ENCODE measurements at places on chromosomes 13 and 19. TPM values are rescaled to one million over a fixed set of nuclear protein-coding genes. Genes with fewer than 3 reads are reported as not detected.

Gene CGB2
- not detected for total RNA-seq

Gene KLK12
- not detected for total RNA-seq

Gene ITPKC
- total RNA-seq = 7.7 TPM

Gene CD70
- 47.4 TPM for total RNA-seq

Gene DCLK1
- total RNA-seq = not detected

Gene ICAM5
- total RNA-seq = 3.8 TPM

Gene LRRC25
- not detected for total RNA-seq

Gene KCNRG
- not detected for total RNA-seq

Gene POGLUT2
- total RNA-seq = 13.2 TPM

Gene GPR183
- total RNA-seq = 36.8 TPM

Gene NDUFA13
- 391 TPM for total RNA-seq

GRCh38 chr13:78045916-78046315, 127.3 kb upstream of the EDNRB start:
- no peak for DNase-seq

DNA sequence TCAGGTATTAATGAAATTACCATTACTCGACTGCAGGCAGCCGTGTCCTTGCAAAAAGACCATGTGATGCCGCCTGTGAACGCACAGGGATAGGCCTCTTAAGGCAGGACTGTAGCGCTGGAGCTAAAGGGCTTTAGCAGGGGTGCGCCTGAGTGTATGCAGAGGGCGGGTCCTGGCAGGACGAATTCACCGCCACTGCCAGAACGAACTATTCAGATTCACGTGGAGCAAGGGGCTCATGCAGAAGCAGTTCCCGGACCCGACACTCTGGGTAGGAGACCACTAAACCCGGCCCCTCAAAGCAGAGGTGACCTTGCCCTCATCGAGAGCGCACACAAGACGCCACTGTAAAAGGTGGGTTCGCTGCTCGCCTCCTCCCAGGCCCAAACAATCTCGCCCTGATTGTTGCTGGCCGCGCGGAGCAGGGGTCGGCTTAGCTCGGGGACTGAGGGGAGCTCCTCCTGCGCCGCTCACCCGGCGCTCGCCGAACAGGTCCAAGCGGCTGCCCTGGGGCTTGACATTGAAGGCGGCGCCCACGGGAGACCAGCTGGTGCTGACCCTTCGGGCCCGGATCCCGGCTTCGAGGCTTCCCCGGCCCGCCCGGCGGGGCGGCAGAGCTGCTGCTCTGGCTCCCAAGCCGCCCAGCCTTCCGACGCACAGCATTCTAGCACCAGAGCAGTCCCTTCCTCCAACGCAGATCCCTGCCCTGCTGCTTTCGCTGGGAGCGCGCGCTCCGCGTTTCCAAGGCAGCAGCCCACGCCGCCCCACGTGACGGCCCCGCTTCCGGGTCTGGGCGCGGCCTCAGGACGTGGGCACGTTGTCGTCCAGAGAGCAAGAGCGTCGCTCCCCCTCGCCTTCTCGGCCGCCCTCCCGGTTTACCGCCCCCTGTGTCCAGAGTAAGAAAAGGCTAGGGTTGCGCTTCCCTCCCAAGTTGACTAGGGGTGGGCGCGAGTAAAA, at the start of gene MIPEP:
TSS of gene MIPEP (minus strand) at position 743 of the 957 bp plus-strand sequence. CDS start at position 663, 80 bp downstream.
- peak; percentile 97 for DNase-seq

DNA sequence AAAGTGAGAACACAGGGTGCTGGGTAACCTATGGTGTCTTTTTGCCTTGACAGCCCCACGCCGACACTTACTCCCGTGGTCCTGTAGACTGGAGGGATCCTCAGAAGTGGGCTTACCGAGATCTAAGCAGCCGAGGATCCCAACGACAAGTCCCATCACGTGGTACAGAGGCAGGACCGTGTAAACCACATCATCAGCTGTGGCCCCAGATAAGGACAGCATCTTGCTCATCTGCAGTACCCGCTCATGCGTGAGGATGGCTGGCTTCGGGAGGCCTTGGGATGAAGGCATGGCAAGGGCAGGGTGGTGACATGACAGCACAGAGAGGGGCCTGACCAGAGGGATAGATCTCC, 2.1 kb downstream of the SLC27A5 start:
- no peak for DNase-seq

DNA sequence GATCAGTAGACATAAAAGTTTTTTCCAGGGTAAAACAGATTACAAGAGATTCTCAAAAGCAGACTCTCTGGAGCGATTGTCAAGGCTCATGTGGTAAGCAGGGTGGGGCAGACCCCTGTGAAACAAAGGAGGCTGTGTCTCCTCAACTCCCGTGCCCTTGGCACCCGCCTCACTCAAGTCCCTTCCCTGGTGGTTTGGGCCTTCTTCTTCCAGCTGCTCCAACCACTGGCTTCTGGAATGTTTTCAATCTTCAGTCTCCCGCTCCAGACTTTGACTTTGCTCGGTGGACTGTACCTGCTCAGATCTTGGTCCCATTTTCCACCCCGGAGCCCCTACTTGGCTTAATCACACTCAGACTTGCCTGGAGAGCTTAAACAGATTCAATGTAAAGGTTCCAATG, 74.8 kb upstream of the STK24 start:
- no peak for DNase-seq

GRCh38 chr19:1497578-1498235, 6.7 kb downstream of the REEP6 start:
- DNase-seq = no peak

- DNase-seq = no peak
Measured at GRCh38 chr13:32311188-32311897, 3.8 kb downstream of the ZAR1L start.

GRCh38 chr13:80666782-80667552, 326.0 kb upstream of the SPRY2 start:
- DNase-seq = no peak

GRCh38 chr13:113493315-113493951, 2.9 kb upstream of the DCUN1D2 start:
- no peak for DNase-seq

- no peak for DNase-seq
Measured at GRCh38 chr13:31204592-31204991, 4.8 kb downstream of the B3GLCT start.

DNA sequence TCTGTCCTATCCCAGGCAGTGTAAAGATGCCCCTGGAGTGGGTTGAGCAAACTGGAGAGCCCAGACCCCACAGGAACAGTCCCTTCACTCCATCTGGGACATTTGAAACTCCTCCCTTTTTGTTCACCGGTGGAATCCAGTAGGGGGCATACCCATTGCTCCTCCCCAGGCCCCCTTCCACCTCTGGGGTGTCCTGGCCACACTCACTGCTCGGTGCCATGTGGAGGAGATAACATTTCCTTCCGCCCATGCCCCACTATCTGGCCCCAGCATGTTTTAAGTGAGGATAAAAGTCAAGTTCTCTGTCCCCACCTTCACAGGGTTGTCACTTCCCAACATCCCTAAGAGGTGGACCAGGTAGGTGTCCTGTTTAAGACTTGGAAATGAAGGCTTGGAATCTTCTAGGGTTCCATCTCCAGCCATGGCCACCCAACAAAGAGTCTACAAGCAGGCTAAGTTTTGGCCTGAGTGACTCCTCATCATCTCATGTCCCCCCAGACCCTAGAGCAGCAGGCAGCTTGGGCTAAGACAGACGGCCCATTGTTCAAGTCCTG, 9.3 kb downstream of the ZNF526 start:
- DNase-seq = no peak

DNA sequence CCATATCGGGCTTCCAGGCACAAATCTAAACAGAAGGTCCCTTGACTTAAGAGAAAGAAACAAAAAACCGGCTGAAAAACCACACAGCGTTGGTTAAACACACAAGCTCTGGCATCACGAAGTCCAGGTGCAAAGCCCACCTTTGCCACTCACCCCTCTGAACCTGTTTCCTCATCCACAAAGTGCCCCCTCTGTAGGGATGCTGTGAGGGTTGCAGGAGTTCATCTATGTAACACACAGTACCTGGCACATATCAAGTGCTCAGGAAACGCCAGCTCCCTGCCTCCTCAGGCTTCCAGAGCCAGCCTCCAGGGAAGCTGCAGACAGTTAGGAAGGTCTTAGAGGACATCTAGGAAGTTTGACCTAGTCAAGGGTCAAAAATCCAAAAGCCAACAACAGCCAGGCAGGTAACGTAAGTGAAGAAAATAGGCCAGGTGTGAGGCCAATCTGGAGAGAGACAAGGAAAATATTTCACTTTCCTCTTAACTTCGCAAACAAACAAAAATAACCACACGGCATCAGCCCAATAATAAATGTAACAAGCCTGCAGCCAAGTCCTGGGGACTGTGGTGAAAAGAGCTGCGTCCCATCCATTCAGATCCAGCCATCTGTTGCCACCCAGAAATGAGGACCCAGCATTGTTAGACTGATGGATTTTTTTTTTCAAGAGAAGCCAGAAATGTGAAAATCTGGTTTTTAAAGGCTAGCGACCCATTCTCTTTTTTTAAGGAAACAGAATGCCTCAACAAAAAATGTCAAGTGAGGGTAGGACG, 10.0 kb downstream of the KDELR1 start:
- no peak for DNase-seq

DNA sequence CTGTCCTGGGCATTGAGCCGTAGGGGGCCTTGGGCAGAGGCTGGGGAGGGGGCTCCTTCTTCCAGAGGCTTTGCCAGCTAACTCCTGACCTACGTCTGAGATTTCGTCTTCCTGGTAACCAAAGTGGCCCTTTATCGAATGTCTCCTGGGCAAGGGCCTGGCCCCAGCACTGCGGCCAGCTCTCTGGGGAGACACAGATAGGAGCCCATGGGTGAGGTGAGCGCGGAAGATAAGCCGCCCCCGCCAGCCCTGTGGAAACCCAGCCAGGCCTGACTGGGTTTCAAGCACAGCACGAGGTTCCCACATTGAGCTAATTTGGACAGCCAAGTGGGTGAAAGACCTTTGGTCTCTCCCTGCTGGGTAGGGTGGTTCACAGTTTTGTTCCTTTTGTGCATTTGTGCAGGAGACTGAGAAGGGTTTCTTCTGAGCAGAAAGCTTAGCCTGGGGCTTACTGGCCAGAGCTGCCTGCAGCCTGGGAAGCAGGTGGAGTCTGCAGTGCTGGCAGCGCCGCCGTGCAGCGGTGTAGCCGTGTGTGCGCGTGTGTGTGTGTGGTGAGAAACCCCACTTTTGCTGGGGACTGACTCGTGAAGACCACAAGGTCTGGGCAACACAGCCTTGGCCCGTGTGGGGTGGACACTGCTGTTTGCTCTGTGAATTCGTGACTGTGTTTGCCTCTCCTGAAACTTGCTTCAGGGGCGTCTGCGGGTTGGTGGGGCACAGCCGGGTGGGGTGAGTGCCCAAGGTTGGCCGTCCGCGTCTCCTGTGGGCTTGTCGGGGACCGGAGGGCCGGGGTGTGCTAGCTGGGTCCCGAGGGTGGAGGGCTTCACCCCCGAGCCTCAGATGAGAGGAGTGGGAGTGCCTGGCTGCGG, 2.5 kb downstream of the BSG start:
- peak; percentile 60 for DNase-seq

DNA sequence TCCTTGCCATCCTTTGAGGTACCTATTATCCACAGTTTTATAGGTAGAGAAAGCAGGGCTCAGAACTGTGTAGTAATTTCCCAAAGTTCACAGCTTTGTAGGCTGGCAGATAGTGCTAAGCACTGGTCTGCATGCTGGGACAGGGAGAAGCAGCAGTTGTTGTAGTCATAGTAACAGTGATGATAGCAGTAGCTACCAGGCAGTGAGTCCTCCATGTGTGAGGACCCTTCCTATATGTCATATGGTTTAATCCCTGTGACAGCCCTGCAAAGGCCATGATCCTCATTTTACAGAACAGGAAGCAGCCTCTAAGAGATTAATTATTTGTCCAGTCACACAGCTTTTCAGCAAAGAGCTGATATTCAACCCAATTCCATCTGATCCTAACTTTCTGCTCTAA, 21.0 kb downstream of the SERP2 start:
- DNase-seq = no peak

GRCh38 chr13:59447846-59448620, 715.7 kb downstream of the DIAPH3 start:
- DNase-seq = no peak

- DNase-seq = no peak
Measured at GRCh38 chr19:33263325-33264023, 37.8 kb upstream of the SLC7A10 start.

DNA sequence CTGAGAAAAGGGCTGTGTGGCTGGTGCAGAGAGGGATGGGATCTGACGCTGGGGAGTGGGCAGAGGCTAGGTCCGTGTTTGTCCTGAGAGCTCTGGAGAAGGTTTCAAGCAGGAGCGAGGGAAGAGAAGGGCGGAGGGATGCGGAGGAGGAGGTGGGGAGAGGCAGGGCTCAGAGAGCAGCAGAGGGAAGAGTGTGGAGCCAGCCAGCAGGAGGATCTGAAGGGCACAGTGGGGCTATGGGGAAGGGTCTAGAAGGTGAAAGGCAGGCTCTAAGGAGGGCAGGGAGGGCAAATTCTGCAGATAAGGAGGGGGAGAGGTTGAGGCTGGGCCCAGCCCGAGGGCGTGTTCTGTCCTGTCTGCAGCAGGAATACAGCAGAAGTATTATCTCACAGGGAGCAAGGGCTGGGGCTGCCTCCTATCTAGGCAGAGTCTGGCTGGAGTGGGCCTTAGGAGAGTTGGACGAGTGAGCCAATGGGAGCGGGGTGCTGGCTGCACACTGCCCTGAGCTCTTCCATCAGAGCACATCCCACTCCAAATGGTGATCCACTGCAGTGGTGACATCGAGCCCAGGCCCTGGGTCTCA, 6.1 kb downstream of the AP2A1 start:
- DNase-seq = no peak

GRCh38 chr19:16037424-16038195, 38.7 kb upstream of the TPM4 start:
- no peak for DNase-seq

- no peak for DNase-seq
Measured at GRCh38 chr13:84445776-84446175, 563.5 kb upstream of the SLITRK1 start.

GRCh38 chr13:28357247-28357825, 137.6 kb downstream of the FLT1 start:
- no peak for DNase-seq

GRCh38 chr19:6890401-6890913, 3.1 kb downstream of the ADGRE1 start:
- peak; percentile 80 for DNase-seq

DNA sequence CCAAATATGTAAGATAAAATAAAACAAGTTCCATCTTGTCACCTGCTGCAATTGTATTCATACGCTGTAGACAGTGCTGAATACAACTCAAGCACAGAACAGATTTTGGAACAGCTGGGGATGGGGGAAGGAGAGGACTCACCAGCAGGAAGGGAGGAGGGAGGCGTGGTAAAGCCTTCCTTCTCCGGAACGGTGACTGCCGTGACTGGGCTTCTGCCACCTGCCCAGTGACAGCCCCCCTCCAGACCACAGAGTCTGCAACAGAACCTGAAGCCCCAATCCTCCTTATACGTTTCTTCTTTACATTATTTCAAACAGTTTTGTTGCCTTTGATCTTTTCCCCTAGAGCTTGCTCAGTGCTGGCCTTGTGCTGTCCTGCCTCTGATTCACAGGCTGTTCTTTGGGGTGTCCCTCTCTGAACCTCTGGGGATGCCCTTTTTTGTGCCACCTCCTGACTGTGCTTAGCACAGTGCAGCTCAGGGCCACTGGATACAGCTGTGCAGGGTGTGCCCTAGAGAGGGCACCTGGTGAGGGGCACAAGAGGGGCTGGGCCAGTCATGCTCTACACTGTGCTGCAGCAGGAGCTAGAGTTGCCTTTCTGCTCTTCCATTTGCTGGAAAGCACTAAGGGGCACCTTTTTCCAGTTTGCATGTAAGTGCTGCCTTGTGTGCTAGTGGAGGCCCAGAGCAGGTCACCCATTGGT, 213.0 kb downstream of the ZIC5 start:
- no peak for DNase-seq
